Fibroblast of upper back skin (primary cell): ENCODE measurements at places on chromosomes 5 and 9.
A peak's percentile ranks its signal among the peaks of the same experiment; 100 is the strongest.

DNA sequence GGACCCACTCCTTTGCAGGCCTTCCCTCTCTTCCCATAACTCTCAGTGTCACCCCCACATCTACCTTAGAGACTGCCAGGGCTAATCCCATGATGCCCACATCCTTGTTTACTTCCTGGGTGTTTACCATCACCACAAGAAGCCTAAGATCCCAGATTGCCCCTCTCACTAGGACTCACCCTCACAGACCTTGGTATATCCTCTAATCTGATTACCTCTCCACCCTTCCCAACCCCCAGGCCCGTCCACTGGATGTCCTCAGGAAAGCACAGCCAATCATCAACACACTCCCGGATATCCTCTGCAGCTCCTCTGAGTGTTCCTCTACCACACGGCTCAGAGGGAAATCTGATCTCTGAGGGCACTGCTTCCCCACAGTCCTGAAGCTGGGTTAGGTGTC, 91.0 kb downstream of the FOXD1 start:
- DNase-seq = no peak

DNA sequence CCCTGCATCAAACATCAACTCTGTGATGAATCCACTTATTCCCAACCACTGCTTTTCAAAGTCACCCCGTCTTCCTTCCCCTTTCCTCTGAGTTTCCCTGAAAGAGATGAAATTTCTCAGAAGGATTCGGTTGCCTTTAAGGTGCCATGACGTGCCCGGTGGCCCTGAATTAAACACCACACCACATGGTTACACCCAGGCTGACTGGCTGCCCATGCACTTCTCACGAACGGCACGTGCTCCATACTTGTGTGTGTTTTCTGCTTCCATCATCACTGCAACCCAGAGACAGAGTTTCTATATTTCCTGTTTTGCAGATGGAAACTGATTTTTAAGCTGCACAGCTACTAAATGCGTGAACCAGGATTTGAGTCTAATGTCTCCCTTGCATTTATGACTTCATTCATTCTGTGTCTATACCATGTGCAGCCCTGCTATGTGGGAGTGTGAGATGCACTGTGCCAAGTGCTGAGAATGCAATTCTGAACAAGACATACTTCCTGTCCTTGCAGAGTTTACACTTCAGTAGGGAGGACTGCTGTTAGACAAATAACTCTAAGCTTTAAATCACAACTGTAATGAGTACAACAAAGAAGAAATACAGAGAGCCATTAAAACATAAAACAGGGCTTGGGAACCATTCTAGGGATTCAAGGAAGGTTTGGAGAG, 162.9 kb downstream of the NXNL2 start:
- DNase-seq = no peak

DNA sequence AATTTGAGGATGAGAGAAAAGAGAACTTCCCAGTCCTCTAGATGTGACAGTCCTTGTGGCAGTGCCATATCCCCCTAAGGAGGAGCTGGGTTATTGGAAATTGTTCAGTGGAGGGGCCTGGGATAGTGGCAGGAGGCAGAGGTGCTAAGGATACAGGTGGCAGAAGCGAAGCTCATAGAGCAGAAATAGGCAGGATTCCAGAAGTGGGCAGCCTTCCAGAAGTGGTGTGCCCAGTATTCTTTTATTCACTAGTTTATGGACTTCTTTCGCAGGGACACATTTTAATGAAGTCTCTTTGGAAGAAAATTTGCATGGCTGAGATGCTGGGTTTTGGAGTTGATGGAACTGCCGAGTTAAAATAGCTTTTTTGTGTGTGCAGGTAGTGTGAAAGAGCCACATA, 6.8 kb downstream of the PIK3R1 start:
- DNase-seq = no peak

DNA sequence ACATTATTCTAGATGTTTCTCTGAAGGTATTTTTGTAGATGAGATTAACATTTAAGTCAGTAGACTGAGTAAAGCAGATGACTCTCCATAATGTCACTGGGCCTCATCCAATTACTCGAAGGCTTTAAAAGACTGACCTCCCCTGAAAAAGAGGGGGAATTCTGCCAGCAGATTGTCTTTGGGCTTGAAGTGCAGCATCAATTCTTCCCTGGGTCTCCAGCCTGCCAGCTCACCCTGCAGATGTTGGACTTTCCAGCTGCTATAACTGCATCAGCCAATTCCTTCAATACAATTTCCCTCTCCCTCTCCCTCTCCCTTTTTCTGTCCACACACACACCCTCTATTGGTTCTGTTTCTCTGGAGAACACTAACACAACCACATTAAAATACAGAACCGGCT, 472.8 kb downstream of the SPOCK1 start:
- DNase-seq = no peak

DNA sequence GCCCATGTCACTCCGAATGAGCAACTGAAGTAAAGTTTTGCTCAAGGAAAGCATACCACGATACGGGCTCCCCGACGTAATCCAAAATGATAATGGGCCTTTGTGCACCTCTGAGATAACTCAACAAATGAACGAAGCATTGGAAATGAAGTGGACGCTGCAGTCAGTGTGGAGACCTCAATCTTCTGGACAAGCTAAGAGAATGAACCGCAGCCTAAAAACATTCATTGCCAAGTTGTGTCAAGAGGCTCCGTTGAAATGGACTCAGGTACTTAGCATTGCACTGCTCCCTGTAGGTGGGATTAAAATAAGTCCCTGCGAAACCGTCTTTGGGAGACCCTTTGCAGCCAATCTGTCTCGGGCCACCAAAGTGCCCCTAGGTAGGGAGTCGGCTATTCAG, 3.9 kb upstream of the LCN9 start:
- no peak for DNase-seq

- DNase-seq = no peak
Measured at GRCh38 chr5:133713751-133714150, 101.4 kb upstream of the FSTL4 start.

GRCh38 chr9:40913928-40914673, 214.4 kb downstream of the FOXD4L6 start:
- DNase-seq = no peak

- DNase-seq = no peak
Measured at GRCh38 chr9:15743512-15743911, 190.7 kb downstream of the CCDC171 start.

- no peak for DNase-seq
Measured at GRCh38 chr9:92706218-92706940, 36.4 kb upstream of the IPPK start.

DNA sequence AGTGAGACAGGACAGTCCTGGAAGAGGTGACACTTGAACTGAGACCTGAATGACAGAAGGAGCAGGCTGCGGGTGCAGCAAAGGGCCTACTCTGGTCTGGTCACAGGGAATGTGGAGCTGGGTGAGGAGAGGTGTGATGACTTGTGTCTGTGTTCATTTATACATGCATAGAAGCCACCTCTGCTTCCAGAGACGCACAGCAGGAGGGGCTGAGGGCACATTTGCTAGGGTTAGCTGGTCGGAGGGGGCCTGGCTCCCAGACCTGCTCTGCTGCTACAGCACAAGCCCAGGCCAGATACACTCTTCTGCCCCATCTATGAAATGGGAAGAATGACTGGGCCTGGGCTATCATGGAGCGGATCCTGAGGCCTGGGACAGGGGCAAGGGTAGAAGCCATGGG, 15.6 kb downstream of the UNC5A start:
- no peak for DNase-seq

DNA sequence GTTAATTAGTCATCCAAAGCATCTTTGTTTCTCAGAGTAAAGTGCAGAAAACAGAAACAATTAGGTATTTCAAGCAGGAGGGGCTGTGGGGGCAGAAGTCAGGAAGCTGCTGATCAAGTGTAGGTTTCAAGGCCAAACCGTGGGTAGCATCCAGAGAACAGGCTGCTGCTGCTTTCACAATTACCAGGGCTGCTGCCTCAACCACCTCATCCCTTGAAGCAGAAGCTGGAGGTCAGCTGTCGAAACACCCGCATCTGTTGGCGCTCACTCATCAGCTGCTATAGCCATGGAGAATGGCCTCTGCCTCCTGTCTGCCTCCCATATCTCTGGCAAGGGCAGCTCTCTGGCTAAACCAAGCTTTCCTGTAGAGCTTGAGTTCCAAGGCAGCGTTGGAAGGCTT, 122.9 kb upstream of the OSMR start:
- no peak for DNase-seq

DNA sequence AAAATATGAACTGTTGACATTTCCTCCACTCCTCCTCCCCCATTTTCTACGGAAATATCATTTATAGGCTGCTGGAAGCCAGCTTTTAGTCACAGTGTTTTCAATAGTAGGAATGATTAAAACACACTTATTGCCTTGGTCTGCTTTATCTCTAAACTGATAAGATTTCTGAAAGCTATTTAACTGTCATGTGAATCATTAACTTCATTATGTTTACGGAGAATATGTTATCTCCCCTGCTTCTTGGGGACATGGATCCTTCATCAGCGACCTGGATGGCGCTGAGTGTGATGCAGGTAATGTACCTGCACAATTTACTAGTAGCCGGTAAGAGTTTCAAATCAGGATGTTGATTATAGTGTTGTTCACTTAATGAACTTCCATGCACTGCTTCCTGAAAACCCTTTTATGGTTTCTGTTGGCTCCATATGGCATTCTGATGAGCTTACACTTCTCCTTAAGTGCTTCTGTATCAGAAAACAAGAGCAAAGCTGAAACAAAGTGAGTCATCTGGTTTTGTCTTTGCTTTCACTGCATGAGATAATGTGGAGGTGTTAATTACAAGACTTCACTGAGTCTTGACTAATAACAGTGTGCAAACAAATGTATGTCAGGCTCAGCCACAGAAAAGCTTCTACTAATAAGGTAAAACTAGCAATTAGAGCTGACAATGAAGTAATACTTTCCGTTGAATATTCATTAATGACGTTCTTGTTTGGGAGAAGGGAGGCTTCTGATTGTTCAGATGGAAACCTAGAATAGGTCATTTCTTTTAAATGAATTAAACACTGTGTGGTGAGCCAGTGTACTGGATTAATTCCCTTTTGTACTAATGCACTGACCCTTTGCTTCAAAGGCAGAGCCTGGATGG, 162.4 kb upstream of the ZNF608 start:
- DNase-seq = peak; percentile 34

DNA sequence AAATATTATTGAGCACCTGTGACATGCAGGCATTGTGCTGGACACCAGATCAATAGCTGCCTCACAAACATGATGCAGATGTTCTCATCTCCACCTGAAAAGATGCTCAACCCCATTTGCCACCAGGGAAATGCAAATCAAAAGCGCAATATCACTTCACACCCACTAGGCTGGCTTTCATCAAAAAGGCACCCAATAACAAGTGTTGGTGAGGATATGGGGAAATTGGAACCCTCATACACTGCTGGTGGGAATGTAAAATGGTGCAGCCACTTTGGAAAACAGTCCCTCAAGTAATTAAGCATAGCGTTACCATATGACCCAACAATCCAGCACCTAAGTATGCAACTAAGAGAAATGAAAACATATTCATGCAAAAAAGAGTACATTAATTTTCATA, 24.7 kb downstream of the FGF1 start:
- DNase-seq = no peak

DNA sequence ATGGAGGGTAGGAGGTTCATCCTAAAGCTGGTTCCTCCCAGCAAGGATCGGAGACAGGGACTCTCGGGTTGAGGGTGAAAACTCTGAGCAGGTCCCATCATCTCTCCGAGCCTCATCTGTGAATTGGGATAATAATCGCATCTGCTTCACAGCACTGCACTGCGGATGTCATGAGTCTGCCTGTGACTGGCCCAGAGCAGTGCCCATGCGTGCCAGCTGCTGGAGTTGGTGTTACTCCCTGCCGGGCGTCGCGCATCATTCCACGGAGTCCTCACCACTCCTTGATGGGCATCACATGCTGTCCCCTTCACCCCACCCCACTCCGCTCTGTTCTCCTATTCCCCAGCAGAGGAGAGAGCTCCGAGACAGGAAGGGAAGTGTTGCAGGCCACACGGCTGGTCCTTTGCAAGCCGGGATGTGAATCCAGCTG, 35.1 kb upstream of the ORM1 start:
- no peak for DNase-seq

DNA sequence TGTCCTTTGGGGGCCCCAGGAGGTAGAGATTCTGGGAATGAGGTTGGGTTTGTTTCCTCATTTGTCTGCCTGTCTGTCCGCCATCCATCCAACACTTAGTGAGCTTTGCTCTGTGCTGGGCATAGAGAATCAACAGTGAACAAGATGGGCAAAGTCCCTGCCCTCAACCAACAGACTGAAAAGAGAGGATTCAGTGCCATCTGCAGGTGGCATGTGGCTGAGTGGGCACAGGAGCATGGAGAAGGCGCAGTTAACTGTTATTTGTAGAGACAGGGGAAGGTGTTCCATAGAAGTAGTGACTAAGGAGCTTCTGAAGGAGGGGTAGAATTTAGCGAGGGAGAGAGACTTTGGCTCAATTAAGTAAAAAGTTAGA, 23.1 kb downstream of the POLR1E start:
- no peak for DNase-seq

DNA sequence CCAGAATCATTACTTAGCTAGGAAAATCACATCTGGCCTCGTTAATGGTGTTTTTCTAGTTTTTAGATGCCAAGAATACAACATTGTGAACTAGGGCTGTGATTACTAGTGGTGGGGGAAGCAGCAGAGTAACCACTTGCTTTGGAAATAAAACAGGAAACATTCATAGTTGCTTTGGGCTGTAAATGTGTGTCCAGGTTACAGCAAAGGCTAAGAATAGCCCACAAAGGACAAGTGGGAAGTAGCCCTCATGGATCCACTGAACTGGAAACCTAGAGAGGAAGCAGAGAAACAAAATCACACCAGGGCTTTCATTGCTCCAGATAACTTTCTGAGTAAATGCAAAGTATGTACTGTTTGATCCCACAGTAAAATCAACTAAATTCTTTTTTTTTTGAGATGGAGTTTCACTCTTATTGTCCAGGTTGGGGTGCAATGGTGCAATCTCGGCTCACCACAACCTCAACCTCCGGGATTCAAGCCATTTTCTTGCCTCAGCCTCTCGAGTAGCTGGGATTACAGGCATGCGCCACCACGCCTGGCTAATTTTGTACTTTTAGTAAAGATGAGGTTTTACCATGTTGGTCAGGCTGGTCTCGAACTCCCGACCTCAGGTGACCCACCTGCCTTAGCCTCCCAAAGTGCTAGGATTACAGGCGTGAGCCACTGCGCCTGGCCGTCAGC, 56.2 kb upstream of the TNFSF15 start:
- DNase-seq = no peak

GRCh38 chr9:22405869-22406659, 40.6 kb upstream of the DMRTA1 start:
- DNase-seq = no peak

- DNase-seq = no peak
Measured at GRCh38 chr5:126248611-126249010, 174.6 kb upstream of the GRAMD2B start.

- DNase-seq = no peak
Measured at GRCh38 chr9:112157961-112158360, 17.1 kb downstream of the SUSD1 start.

DNA sequence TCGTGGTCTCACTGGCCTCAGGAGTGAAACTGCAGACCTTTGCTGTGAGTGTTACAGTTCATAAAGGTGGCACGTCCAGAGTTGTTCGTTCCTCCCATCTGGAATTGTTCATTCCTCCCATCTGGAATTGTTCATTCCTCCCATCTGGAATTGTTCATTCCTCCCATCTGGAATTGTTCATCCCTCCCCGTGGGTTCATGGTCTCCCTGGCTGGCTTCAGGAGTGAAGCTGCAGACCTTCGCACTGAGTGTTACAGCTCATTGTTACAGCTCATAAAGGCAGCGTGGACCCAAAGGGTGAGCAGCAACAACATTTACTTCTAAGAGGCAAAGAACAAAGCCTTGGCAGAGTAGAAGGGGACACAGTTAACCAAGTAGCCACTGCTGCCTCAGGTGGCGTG, 69.1 kb downstream of the GCNT1 start:
- peak; percentile 84 for DNase-seq

- peak; percentile 43 for DNase-seq
Measured at GRCh38 chr9:107547772-107548297, 58.3 kb upstream of the KLF4 start.
